Osteocyte (in vitro differentiated cells): ENCODE measurements at places on chromosomes 2 and 18. TPM values are rescaled to one million over a fixed set of nuclear protein-coding genes. Genes with fewer than 3 reads are reported as not detected.

The PPIG gene
- 44.3 and 45.9 TPM in 2 replicates for total RNA-seq

GRCh38 chr2:197847651-197848401, 43.4 kb downstream of the PLCL1 start:
- DNase-seq: no peak

The OTOS gene
- not detected in 2 replicates for total RNA-seq

DNA sequence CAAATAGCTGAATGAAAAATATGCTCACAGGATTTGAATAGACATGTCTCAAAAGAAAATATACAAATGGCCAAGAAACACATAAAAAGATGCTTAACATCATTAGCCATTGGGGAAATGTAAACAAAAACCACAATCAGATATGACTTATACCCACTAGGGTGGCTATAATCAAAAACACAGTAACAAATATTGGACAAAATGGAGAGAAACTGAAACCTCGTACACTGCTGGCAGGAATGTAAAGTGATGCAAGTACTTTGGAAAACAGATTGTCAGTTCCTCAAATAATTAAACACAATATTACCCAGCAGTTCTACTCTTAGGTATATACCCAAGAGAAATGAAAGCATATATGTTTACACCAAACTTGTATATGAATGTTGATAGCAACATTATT, 213.0 kb downstream of the PHLPP1 start:
- DNase-seq: no peak

DNA sequence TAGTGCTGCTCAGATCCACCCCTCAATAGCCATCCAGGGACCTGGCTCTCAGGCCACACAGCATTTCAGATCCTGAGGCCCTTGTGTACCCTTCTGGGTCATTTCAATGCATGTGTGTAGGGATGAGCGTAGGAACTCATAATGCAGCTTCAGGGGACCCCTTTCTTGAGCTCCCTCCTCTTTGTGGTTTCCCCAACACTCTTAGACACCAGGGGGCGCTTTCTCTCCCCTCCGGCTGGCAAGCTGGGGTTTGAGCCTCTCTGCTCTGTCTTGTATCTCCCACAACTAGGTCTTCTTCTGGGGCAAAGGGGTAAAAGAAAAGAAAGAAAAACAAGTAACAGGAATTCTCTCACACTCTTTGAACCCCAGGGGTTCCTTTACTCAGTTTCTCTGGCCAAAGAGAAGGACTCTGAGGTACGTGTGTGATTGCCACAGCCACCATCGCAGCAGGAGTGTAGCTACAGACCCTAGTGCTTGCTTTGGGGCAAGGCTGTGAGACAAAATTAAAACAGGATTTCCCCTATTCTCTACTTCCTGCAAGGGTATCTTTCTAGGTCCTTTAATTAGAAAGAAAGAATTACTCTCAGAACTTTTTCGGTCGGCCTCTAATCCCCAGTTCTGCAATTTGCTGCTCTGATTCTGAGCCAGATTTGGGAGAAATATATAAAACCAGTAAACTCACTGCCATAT, 38.0 kb downstream of the CABYR start:
- DNase-seq: no peak

The BOLL gene
- total RNA-seq: not detected in 2 replicates

DNA sequence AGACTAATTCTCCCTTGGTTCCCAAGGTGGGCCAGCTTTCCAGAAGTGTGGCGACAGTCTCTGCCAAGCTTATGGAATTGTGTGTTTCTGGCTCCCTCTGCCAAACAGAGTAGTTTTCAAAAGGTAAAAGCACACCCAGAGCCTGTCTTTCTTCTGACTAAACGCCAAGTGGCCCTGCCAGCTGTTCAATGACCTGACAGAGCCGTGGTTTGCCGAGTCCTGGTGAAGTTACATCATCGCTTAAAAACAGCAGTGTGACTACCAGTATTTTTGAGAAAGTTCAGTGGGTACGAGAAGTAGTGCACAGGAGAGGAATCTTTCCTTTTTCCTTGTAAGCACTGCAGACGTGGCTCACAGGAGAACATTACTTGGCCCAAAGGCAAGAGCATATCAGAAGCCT, 1.9 kb downstream of the PER2 start:
- no peak for DNase-seq

DNA sequence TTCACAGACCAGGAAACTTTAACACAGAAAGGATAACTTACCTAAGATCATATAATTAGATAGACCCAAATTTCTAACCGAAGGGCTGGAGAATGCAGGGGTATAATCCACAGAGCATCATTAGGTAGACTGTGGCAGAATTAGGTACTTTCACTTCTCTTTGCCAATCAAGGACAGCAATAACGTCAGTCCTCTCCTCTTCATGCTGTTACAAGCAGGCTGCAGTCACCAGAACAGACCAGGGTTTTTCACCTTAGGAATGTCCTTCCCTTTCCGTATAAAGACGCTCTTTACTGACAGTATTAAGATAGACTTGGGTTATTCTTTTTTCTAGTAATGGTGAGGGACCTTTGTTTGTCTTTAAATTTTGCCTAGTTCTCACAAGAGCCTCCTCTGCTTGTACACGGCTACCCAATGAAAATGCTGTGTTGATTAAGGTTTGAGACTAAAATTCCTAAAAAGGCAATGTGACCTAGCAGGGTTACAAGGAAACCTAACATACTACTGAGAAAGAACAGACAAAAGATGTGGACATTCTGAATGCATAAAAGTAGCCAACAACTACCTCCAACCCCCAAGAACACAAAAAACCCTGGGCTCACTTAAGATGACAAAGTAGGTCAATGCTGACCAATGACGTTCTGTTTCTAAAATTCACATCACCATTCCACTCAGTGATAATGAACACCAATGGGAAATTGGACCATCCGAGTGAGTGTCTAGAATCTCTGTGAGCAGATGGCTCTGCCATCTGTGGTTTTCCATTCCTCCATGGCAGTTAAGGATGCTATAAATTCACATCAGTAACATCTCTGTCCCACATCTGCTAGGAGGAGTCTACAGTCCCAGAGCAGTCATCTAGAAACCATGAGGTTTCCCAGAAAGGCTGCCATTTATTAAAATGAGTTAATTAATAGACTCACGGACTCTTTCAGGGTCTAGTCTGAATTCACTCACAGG, 2.1 kb downstream of the PDIA6 start:
- no peak for DNase-seq

- DNase-seq: no peak
Measured at GRCh38 chr18:31585991-31586390, 5.7 kb upstream of the TTR start.

The ANO7 gene
- 1.3 TPM in 2 replicates for total RNA-seq

The CCDC85A gene
- total RNA-seq: 1.5 and 1.7 TPM in 2 replicates

The BZW1 gene
- 199 and 214 TPM in 2 replicates for total RNA-seq

The AGXT gene
- total RNA-seq: not detected in 2 replicates

The PSMA8 gene
- total RNA-seq: not detected in 2 replicates

GRCh38 chr2:109129356-109129920, 433 bp downstream of the SH3RF3 start:
- no peak for DNase-seq

- no peak for DNase-seq
Measured at GRCh38 chr2:121390082-121390692, 105.2 kb upstream of the TFCP2L1 start.

DNA sequence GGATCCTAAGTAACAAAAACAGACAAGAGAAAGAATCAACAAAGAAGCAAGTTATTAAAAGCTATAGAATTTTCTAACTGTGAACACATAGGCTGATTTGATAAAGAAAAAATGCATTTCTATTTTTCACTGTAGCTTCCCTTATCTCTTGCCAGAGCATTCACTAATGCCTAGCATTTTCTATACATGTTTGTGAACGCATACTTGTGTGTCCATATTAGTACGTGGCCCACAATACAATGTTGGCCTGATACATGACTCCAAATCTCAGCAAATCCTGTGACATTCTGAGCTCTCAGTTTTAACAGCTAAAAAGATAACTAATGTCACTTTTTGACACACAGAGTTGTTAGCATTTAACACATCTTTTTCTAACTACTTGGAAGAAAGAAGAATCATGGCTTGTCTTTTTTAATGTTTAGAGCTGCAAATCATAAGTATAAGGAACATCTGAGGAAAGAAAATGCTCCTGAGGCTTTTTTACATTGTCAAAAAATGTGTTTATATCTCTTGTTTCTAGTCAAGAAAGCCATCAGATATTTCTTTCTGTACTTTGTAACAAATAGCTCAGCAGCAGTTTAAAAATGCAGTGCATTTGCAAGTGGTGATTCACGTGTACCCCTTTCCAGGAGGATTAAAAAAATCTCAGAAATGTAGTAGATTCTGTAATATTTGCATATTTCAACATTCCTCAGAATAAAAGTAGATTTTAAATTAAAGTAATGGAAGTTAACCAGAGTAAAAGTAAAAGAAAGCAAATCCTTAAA, 1646.8 kb upstream of the TMEFF2 start:
- no peak for DNase-seq

The CUL3 gene
- 72.6 and 83.6 TPM in 2 replicates for total RNA-seq

The DNER gene
- total RNA-seq: 0.13 and 0.19 TPM in 2 replicates

The SATB2 gene
- 11.6 and 12.8 TPM in 2 replicates for total RNA-seq

- DNase-seq: no peak
Measured at GRCh38 chr2:122707224-122707824, 951.9 kb downstream of the TSN start.

DNA sequence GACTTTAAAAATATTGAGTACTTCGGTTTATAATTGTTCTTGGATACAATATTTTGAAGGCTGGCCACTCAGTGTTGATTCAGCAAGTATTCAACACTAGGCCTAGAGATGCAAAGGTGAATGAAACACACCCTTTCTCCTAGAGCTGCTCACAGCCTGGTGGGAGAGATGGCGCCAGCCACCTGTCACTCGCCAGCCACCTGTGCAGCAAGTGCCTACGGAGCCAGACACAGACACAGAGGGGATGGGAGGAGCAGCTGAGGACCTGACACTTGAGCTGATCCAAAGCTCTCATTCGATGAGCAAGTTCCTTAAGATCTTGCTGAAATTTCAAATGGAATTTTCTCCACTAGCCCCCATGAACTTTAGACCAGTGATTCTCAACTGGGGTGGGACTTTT, 151.1 kb upstream of the RIOK3 start:
- DNase-seq: no peak

DNA sequence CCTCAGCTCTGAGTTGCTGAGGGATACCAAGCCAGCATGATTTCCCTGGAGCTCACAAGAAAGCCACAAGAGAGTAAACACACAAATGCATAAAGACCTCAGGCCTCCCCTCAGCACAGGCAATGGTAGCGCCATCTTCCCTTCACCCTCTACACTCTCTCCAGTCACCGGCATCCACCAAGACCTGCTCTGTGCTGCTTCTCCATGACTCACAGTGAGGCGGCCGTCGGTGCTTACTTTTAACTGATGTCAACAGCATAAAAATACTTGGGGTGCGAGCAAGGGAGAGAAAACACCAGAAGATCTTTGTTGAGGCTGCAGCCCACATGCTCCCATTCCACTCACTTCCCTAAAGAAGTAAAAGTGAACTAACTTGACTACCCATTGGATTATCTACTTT, 46.7 kb downstream of the L3MBTL4 start:
- no peak for DNase-seq

The LYPD6 gene
- 1.8 and 2.1 TPM in 2 replicates for total RNA-seq

The REG3A gene
- total RNA-seq: not detected in 2 replicates

GRCh38 chr2:140942284-140942683, 1188.5 kb downstream of the LRP1B start:
- DNase-seq: no peak

The UGT1A5 gene
- total RNA-seq: not detected in 2 replicates

The DCC gene
- 0.24 and 0.39 TPM in 2 replicates for total RNA-seq
